Activated CD4-positive, alpha-beta memory T cell treated with anti-CD3 and anti-CD28 coated beads for 36 hours (primary cell): ENCODE measurements at places on chromosomes 11 and 22.

DNA sequence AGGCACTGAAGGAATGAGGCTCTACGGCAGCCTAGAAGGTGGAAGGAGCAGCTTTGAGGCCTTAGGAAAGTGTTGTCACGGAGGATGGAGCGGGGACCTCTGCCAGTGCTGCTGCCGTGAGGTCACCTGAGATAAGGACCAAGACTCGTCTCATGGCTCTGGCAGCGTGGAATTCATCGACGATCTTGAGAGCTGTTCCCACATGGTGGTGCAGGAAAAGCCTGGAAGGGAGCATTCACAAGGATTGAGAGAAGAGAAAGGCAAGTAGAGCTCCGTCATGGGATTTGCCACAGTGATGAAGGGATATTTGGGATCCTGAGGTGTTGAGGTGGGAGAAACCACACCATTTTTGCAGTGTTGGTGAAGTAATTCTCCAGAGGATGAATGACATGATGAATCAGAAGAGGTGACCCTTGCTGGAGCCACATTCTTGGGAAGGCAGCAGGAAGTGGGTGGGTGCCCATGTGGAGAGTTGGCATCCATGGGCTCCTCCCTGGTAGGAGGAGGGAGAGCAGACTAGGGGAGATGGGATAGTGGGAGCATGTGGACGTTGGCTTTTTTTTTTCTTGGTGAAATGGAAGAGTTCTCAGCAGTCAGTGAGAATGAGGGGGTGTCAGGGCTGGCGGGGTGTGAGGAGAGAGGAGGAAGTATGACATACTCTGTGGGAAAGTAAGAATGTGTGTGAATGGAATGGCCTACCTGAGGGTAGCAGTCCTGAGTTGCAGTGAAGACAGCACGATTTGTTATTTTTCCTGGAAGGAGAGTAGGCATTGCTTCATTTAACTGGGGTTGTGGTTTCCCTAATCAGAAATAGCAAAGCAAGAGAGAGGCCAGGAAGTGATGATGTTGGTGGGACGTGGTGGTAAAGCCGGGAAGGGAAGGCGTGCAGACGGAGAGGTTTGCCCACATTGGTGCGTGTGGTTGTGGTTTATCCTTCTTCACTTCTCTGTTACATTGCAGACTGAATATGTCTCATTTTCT is 11.1 kb downstream of the PPP6R3 start:
- peak overlapping the region; percentile 90 for H3K27ac ChIP-seq
- peaks cover 75% of the 10 kb centered on the region for H3K4me1 ChIP-seq
- H3K36me3 ChIP-seq, result peaks cover 33% of the 10 kb centered on the region
- peak; percentile 87 for DNase-seq
- H3K27me3 ChIP-seq, result no peaks in the 10 kb centered on the region

DNA sequence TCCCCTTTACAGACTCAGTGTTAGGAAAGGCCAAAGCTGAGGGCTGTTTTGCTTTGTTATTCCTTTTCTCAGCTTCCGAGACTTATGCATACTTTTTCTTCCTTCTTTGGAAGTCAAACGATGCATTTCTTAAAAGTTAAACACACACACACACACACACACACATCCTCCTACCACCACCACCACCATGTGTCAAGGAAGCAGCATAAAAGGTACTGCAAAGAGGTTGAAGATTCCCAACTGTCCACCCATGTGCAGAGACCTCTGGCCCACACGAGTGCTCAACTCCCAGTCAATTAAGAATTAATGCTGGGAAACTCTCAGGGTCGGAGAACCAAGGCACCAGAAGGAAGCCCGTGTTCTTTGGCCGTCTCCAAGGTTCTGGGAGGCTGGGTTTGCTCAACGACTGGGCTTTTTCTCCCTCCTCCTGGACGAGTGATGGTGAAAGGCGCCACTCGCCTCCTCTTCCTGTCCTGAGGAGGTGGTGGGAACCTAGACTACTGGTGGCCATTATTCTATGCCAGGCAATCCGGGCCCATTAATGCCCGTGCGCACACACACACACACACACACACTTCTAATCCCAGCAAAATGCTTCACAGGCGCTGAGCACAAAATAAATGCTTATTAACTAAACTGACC is 15.1 kb downstream of the MN1 start:
- DNase-seq, result no peak
- no peaks in the 10 kb centered on the region for H3K36me3 ChIP-seq
- H3K4me1 ChIP-seq, result no peaks in the 10 kb centered on the region
- no peak overlapping the region for H3K27ac ChIP-seq
- no peak overlapping the region for H3K4me3 ChIP-seq

DNA sequence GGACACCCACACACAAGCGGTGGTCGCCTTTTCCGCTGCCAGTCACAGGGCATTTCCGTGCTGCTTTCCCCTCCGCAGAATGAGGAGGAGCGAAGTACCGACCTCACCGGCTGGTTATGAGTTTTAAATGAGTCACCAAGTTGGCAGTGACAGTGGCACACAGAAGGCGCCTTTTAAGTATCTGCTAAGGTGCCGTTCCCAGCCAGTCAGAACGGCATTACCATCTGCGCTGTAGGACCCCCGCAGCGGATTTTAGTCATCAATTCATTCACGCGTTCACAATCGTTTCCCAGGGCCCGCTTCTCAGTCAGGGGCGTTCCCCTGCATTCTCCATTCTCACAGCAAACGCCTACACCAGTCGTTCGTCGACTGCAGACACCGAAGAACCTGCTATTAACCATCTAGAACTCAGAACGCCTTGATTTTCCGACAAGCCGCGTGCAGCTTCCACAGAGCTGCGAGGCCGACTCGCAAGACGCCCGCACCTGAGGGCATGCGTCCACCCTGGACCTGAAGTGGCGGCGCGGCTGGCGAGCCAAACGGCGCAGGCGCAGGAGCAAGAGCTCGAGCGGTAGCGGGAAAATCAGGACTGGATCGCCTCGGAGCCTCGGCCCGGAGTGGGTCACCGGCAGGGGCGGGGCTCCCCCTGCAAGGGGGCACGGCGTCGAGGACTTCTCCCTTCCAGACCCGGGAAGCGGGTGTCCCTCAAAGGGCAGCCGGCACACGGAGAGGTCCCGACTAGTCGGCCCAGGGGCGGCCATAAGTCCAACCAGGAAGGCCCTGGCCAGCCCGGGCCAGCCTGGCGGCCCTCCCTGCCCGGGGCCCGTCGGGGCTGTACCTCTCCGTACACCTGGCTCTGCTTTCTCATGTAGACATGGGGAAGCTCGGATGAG is 642 bp downstream of the CYP2R1 start:
- H3K27me3 ChIP-seq, result no peaks in the 10 kb centered on the region
- H3K27ac ChIP-seq, result peak overlapping the region; percentile 100
- peaks cover 10% of the 10 kb centered on the region for H3K36me3 ChIP-seq
- peaks cover 54% of the 10 kb centered on the region for H3K4me1 ChIP-seq
- peak overlapping the region; percentile 93 for H3K4me3 ChIP-seq

DNA sequence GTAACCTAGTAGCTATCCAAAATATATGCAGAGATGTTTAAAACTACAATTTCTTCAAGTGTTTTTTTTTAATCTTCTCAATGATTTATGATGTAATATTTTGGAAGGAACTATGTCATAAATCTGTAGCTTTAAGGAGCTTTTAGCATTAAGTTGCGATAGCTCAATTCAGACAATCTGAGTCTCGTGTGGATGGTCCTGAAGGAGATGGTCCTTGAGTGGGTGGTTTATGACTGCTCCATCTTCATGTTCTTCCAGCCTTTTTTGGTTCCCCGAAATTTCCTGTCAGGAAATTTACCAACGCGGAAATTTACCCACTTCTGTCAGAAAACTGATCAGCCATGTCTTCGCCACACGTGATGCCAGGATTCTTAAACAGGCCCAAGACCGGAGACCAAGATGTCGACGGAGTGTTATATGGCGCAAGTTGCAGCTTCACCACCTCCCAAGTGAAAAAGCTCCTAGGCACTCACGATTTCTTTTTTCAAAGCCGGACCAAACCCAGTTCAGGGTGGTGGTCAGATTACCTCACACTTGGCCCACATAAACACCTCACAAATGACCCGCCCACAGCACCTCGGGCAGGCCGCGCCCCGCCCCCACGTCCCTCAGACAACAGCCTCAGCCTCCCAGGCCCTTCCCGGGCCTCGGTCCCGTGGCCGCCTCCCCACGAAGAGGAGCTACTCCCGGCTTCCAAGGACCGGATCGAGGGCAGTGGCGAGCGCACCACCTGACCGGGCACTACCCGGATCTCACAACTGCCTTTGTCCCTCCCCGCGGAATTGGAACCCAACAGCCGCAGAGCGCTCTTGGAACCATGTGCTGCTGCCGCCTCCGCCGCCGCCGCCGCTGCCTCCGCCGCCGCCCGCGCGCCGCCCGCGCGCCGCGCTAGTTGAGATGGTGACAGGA is at the start of gene MORC2:
Gene MORC2, minus strand, starts transcription at position 760 of the 909 bp plus-strand sequence. CDS start 885 bp downstream, outside the sequence.
- peaks cover 73% of the 10 kb centered on the region for H3K36me3 ChIP-seq
- no peak for DNase-seq
- H3K27me3 ChIP-seq, result peaks cover 1% of the 10 kb centered on the region
- H3K4me1 ChIP-seq, result peaks cover 64% of the 10 kb centered on the region

GRCh38 chr11:68832476-68833181 is 9.1 kb downstream of the CPT1A start:
- DNase-seq, result no peak
- peaks cover 36% of the 10 kb centered on the region for H3K4me1 ChIP-seq
- H3K36me3 ChIP-seq, result no peaks in the 10 kb centered on the region
- no peak overlapping the region for H3K4me3 ChIP-seq
- no peak overlapping the region for H3K27ac ChIP-seq

GRCh38 chr11:41935241-41935640 is 475.8 kb upstream of the LRRC4C start:
- no peaks in the 10 kb centered on the region for H3K36me3 ChIP-seq
- no peak for DNase-seq
- H3K4me1 ChIP-seq, result no peaks in the 10 kb centered on the region

DNA sequence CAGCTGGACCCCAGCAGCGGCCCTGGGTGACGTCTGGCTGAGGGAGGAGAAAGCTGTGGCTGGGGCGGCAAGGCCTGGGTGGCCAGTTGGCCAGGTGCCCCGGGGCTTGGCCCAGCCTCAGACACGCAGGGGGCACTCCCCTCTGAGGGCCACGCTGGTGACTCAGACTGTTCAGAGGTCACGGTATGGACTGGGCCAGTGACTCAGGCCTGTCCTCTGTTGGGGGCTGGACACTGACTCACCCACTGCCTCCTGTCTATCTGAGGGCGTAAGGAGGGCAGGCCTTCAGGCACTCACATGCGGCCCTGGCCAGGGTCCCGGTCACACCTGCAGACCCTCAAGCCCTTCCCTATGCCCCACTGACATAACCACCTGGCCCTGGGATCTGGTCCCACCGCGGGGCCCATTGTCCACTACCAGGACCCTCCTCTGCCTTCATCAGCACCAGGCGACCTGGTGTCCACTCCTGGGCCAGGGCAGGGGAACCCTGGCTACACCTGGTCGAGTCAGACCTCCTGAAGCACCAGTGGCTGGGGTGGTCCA is 3.7 kb upstream of the MUC5AC start:
- peak; percentile 8 for DNase-seq
- H3K27me3 ChIP-seq, result peaks cover 6% of the 10 kb centered on the region
- no peaks in the 10 kb centered on the region for H3K4me1 ChIP-seq
- no peak overlapping the region for H3K27ac ChIP-seq
- no peaks in the 10 kb centered on the region for H3K36me3 ChIP-seq

GRCh38 chr11:11782532-11783110 is 59.2 kb upstream of the USP47 start:
- H3K36me3 ChIP-seq, result no peaks in the 10 kb centered on the region
- no peak overlapping the region for H3K4me3 ChIP-seq
- H3K27ac ChIP-seq, result no peak overlapping the region
- DNase-seq, result no peak

DNA sequence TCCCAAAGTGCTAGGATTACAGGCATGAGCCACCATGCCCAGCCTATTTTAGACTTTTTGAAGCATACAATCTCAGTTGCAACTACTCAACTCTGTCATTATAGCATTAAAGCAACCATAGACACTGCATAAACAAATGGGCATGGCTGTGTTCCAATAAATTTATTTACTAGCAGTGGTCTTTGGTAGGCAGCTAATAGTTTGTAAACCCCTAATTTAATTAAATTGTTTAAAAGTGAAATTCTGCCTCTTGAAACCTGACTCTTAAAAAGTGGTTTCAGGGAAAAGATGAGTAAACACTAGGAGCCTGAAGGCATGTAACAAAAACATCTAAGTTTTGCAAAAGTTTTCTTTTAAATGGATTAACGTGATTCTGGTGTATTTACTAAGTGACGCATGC is 1364.5 kb downstream of the LRRC4C start:
- H3K36me3 ChIP-seq, result no peaks in the 10 kb centered on the region
- no peaks in the 10 kb centered on the region for H3K27me3 ChIP-seq
- H3K4me1 ChIP-seq, result no peaks in the 10 kb centered on the region
- H3K4me3 ChIP-seq, result no peak overlapping the region
- no peak for DNase-seq
